ENCODE measurements at places on chromosomes 6 and 20.

GRCh38 chr20:21788082-21788481, 82.6 kb downstream of the PAX1 start:
- no peak for DNase-seq

- no peak for DNase-seq
Measured at GRCh38 chr6:109236115-109237076, 141.1 kb downstream of the CEP57L1 start.

- DNase-seq, result no peak
Measured at GRCh38 chr6:4366635-4367395, 231.4 kb upstream of the ECI2 start.

GRCh38 chr6:117481926-117482239, 591 bp upstream of the DCBLD1 start:
- no peak for DNase-seq

DNA sequence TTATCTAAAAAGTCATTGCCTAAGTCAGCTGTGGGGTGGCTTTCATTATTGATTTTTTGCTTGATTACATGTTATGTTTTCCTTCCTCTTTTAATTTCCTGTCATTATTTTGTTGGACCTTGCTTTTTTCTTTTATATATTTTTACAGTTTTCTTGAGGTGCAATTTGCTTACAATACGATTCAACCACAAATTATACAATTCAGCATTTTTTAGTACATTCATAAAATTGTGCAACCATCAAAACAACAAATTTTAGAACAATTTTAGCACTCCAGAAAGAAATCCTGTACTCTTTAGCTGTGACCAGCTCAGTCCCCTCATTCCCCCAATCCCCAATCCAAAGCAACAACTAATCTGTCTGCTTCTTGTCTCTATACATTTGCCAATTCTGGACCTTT, 608.9 kb downstream of the C6orf118 start:
- DNase-seq, result no peak

DNA sequence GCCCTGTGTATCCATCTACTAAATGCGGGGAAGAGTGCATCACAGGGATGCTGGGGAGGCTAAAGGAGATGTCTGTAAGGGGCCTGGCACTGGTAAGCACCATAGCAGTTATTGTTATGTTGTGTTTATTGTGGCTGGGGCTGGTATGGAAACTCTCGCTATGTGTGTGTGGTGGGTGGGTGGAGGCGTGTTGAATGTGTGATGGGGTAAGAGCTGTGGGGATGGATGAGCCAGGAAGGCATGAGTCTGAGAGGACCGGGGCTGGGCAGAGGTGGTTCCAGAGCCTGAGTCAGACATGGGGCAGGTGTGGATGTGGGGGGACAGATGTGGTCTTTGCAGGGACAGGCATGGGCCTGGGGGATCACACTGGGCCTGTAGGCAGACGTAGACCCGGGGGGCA, 88.1 kb downstream of the GRM4 start:
- DNase-seq, result no peak

DNA sequence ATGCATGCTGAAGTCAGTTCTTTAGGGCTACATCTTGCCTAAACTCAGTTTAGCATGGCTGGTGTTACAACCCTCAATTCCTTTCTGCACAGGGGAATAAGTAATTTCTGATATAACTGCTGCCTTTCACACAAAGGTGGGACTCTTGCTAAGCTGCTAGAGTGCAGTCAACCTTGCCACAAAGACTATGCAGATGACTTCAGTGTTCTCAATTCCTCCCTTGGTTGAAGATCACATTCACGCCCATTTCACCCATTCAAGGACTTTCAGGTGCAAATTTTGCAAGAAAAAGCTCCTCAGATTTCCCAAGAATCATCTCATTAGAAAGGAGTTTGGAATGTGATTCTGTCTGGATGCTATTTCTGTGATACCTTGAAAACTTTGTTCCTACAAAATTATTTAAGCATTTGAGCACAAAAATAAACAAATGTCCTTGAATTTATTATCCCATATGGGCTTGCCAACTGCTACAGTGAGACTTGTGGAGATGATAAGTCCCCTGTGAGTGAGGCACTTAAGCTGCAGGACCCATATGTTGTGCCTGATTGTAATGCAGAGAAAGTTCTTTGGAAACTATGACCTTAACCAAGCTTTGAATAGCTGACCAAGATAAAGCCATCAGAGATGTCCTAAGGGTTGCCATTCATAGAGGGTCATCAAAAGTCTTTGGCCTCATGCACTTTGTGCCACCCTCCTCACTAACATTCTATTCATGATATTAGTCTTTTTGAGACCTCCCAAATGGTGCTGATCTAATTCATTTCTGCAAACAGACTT, 111.8 kb downstream of the PLCB4 start:
- no peak for DNase-seq

DNA sequence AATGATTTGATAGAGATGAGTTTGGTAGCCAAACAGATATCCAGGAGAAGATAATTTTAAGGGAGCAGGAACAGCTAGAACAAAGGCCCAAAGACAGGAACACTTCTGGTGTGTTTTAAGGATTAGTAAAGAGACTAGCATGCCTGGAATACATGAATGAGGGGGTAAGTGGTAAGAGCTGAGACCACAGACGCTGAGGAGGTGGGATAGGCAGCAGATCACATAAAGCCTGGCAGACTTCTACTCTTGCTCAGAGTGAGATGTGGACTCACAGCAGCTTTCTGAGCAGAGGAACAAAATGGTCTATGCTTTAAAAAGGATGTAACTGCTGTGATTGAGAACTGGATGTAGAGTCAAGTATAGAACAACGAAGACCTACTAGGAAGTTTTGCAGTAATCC, 100.1 kb downstream of the EPHA7 start:
- DNase-seq, result no peak

GRCh38 chr6:170221753-170222400, 69.0 kb downstream of the DLL1 start:
- no peak for DNase-seq
